ENCODE measurements at places on chromosomes 3 and 15. TPM values are rescaled to one million over a fixed set of nuclear protein-coding genes. Genes with fewer than 3 reads are reported as not detected.

Gene FMN1
- under 0.01 TPM for total RNA-seq

Gene BOC
- not detected for total RNA-seq

Gene OR4M2
- total RNA-seq = not detected

Gene AMIGO3
- total RNA-seq = not detected

Gene EPHA3
- not detected for total RNA-seq

Gene SPATA16
- total RNA-seq = not detected

Gene AHSG
- total RNA-seq = under 0.01 TPM

Gene MYLK
- 56.7 TPM for total RNA-seq

Gene ZMYND10
- total RNA-seq = 0.25 TPM

Gene ZNF774
- 0.64 TPM for total RNA-seq

Gene SLC12A1
- total RNA-seq = not detected

Gene CADPS
- not detected for total RNA-seq

Gene CD200R1
- total RNA-seq = not detected

Gene SOX2
- total RNA-seq = not detected

Gene TBC1D23
- 30.2 TPM for total RNA-seq

DNA sequence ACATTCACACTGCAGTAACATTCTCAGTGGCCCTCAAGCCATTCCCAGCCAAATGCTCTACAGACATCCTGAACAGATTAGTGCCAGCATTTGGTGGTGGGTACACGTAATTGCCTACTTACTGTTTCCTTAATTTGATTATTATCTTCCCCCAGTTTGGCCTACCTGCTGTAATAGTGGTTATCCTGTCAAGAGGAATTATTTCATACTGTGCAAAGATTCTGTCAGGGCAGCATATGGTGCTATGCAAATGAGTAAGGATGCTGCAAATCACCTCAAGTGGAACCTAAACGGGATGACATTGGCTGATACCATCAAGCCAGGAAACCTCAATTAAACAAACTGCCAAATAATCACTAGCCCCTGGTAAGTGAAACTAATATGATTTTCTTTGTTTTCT is 88.7 kb downstream of the SEMA6D start:
- DNase-seq = no peak

- DNase-seq = no peak
Observed at GRCh38 chr3:51874889-51875288, 512 bp downstream of the IQCF5 start.

DNA sequence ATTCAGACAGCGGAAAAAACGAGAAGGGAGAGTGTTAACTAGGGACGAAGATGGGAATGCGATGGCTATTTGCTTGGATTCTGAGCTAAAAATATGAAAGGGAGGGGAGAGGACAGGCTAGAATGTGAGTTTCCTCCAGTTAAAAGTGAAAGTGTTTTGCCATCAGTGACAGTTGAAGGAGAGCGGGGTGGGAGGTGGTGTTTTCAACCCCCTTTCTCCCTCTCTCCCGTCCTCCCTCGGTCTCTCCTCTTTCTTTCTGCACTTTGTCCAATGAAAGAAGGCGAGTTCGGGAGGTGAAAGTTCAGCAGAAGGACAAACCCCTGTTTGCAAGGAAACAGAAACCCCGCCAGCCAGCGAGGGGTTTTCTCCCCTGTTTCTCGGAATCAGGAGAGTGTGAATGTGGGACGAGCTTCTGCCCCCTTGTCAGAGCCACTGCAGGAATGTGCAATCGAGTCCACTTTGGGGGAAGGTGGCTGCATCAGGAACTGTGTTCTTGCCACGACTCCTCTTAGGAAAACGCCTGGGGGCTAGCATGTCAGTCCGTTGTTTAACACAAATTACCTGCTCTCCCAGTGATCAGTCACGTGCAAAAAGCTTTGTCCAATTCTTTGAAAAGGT is 975 bp upstream of the FOXP1 start:
- no peak for DNase-seq

GRCh38 chr15:31367021-31367729 is 40.5 kb downstream of the KLF13 start:
- DNase-seq = no peak

- DNase-seq = no peak
Observed at GRCh38 chr3:184726497-184726896, 14.6 kb upstream of the MAGEF1 start.

- no peak for DNase-seq
Observed at GRCh38 chr3:177378168-177378567, 180.9 kb upstream of the TBL1XR1 start.

- DNase-seq = no peak
Observed at GRCh38 chr15:65408324-65409035, 14.3 kb downstream of the IGDCC4 start.

DNA sequence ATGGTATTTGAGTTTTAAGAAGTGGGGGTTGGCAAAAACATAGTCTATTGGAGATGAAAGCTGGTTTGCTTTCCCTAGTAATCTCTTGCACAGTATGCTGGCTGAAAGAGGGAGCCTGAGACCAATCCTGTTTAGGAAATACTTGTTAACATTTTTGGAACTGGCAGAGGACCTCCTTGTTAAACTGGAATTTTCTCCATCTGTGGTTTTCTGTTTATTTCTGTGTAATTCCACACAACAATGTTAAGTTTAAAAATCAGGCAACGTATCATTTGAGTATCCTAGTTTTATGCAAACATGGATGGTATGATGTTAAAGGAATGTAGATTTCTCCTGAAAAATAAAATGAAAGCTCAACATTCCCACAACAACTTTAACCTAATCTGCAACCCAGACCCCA is 536.0 kb upstream of the TBL1XR1 start:
- no peak for DNase-seq

- peak; percentile 42 for DNase-seq
Observed at GRCh38 chr3:71987828-71988227, 202.9 kb upstream of the PROK2 start.

- DNase-seq = no peak
Observed at GRCh38 chr3:195282961-195283360, 12.0 kb upstream of the XXYLT1 start.

GRCh38 chr3:80785875-80786274 is 975.6 kb downstream of the GBE1 start:
- DNase-seq = no peak

GRCh38 chr15:50120729-50121128 is 1.7 kb upstream of the ATP8B4 start:
- DNase-seq = no peak

DNA sequence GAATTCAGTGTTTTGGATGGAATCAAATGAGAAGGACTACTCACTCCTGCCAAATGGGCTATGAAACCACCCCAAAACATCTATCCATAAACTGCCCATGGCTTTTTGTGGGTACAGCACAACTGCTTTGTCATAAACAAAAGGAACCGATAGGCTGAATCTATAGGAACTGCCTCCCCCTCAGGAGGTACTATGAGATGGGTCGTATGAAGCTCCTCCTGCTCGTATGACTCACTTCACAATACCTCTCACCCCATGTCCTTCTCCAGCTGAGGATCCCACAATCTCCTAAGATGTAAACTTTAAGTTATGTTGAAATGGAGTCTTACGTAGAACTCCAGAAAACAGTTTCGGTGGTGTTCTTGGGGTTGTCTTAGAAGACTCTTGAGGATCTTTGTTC is 129.9 kb upstream of the SAMMSON start:
- DNase-seq = no peak

DNA sequence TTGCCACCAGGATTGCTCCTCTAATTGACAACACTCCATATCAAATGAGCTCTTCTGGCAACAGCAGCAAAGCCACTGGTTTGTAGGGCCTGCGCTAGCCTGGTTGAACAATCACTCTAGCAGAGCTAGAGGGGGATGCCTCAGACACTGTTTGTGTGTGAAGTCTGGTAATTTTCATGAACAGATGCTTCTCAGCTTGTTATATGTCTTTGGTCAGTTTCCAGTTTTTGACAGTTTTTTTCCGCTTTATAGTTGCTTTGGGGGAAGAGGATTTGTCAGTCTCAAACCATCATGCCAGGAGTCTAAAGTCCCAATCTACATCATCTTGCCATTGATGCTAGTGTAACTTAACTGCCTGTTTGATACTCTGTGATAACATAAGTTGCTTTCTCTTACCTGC is 136.0 kb downstream of the HCN4 start:
- no peak for DNase-seq

DNA sequence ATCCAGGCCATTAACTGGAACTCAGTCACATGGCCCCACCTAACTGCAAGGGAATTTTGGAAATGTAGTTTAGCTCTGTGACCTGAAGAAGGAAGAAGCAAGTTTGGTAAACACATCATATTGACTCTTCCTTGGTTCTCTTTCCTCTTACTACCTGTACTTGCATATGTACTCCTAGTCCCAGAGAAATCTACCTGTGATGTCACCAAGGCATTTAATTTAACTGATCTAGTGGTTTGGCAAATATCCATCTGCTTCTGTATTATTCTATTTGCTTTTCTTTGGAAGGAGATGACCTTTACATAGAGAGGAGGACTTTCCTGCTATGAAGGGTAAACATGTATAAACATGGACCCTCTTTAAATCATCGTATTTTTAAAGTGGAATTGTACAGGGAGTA is 150.8 kb downstream of the TMEM108 start:
- DNase-seq = no peak

- no peak for DNase-seq
Observed at GRCh38 chr3:153835540-153835939, 285.6 kb upstream of the ARHGEF26 start.

DNA sequence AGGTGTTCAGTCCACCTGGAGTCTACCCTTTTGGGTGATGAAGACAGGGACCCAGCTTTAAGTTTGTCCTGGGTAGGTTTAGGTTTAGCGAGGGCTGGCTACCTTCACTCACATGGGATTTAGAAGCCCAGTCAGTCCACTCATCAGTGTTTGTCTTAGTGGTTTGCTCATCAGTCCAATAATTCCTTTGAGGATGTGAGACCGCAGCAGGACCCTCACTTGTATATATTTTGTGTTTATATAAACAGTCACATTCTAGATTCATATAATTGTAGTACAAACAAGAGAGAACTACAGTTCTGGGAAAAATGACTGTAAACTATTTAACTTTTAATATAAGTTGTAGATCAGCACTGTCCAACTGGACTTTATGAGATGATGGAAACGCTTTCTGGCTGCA is 18.2 kb downstream of the EFCC1 start:
- no peak for DNase-seq

DNA sequence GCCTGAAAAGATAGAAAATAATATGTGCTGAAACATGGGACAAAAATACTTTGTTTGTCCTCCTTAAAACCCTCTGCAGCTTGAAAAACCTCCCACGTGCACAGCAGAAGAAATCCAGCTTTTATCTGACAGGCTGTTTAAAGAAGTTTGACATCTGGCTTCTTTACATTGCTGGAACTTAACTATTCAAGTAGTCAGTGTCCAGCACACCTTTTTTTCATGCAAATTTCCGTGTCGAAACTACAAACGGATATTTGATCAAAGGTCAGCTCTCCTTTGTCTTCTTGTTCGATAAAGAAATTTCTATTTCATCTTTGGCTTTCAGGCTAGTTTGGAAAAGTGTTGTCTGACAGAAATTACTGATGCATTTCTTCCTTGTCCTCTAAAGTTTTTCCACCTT is 66.8 kb upstream of the KBTBD8 start:
- no peak for DNase-seq
